ENCODE measurements at places on chromosomes 4 and X.
A peak's percentile ranks its signal among the peaks of the same experiment; 100 is the strongest.

DNA sequence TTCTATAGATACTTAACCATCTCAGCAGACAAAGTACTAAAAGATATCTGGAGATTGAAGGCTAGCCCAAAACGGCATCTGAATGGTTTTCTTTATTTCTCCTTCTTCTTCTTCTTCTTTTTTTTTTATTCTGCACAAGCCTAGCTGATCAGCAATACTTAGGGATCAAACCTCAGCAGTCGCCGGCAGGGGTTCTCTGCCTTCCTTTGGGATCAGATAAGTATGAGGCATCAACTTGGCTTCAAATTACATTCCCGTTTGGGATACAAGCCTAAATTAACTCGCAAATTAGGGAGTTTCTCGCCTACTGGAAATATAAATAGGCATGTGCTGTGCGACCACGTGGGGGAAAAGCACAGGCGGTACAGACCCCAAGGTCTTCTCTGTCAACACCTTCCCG lies 730 bp downstream of the CT55 start:
- DNase-seq, result no peak

GRCh38 chr4:7256984-7257810 lies 64.9 kb downstream of the SORCS2 start:
- no peak for DNase-seq

GRCh38 chrX:46268412-46268811 lies 276.8 kb downstream of the ZNF674 start:
- no peak for DNase-seq

DNA sequence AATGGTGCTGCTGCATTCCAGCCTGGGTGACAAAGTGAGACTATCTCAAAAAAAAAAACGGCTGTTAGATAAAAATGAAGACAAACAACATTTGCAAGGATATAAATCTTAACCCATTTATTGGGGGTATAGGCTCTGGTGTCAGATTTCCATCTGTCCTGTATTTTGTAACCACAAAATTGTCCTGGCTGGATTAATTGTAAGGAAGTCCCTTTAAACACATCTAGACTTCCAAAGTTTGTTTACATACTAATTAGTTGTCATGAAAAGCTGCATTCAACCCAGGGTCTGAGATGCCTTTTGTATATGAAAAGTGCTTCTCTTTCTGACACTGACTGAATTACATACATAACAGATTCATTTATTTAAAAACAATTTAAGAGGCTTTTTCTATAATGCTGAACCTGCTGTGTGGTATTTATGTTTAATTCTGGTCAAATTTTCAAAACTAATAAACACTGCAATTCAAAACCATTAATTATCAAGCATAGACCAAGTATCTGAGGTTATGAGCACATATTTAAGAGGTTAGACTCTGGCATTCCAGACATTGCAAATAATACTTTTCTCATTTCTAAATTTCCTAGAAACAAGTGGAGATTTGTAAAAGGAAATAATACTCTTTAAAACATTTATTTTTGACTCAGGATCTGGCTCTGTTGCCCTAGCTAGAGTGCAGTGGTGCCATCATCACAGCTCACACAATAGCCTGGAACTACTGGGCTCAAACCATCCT lies 17.5 kb upstream of the UGDH start:
- no peak for DNase-seq

DNA sequence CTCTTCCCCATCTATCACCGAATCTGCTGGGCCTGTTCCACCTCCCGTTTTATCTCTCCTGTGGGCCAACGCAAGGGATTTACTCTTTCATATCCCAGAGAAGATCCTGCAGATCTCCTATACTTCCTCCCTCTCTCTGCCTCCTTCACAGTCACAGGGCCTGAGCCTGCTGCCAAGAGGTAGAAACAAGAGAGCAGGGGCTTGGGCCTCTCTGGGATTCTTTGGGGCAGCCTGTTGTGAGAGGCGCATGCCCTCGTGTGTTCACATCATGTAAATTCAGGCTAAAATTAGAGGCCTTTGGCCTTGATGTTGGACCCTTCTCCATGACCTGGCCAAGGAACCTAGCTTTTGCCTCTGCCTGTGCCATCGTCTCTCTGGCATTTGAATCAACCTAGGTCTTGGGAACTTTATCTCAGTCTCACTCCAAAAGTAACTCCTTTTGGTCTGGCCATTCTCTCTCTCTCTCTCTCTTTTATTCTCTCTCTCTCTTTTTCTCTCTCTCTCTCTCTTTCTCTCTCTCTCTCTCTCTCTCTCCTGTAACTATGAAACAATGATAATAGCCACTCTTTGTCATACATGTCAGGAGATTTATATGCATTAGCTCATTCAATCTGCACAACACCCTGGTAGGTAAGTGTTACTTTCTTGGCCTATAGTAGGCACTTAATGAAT lies 20.0 kb upstream of the EFNB1 start:
- no peak for DNase-seq

DNA sequence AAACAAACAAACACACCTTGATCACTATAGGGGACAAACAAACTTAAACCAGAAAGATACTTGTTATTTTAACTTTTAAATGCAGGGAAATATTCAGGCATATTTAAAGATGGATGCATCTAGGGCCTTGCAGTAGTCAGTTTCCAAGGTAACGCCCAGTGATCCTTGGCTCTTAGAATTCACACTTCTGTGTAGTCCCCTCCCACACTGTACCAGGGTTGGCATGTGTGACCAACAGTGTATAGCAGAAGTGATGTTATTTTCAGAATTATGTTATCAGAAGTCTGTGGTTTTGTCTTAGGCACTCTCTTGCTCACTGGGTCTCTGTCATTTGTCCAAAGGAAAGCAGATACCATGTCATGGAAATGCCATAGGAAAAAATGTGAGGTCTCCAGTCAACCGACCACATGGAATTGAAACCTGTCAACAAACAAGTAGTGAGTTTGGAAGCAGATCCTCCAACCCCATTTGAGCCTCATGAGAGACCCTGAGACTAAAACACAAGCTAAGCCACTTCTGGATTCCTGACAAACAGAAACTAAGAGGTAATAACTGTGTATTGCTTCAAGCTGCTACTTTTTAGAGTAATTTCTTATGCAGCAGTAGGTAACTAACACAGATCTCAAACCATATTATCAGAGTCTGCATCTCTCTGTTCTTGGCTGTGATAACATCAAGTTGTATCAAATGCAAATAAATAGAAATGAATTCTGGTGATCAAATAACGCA lies 670.3 kb downstream of the KCTD8 start:
- no peak for DNase-seq

DNA sequence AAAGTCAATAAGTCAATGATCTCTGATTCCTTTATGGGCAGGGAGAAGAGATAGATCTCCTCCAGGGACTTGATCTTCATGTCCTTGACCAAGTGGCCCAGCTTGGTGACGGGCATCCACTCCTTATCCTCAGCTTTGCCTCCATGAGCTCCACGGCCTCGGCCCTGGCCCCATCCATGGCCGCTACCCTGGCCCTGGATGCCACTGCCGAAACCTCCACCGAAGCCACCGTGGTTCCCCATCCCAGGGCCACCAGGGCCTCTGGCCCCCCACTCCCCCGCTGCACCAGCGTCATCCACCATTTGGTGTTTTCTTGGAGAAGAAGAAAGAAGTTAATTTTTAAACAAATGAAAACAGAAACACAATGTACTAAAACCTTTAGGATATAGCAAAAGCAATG lies 518.1 kb downstream of the GRXCR1 start:
- no peak for DNase-seq

- DNase-seq, result no peak
Measured at GRCh38 chrX:67568769-67569168, 24.9 kb downstream of the AR start.

GRCh38 chr4:17030543-17030942 lies 132.1 kb upstream of the LDB2 start:
- peak; percentile 29 for DNase-seq

DNA sequence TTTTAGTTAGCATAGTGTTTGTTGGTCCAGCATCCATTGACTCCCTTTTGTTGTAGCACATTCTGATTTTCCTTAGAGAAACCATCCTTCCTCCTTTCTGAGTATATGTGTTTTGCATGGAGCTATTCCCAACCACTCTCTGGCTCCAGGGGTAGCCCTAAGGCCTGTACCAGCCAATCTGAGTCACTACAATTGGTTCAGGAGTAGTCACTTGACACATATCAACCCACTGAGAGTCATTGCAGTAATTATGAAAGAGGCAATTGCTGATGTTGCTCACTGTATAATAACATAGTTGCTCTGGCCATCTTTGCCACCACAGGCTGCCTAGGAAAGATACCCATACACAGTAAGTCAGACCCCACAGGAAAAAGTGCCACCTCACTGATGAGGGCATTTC lies 71.2 kb upstream of the GRID2 start:
- DNase-seq, result no peak

DNA sequence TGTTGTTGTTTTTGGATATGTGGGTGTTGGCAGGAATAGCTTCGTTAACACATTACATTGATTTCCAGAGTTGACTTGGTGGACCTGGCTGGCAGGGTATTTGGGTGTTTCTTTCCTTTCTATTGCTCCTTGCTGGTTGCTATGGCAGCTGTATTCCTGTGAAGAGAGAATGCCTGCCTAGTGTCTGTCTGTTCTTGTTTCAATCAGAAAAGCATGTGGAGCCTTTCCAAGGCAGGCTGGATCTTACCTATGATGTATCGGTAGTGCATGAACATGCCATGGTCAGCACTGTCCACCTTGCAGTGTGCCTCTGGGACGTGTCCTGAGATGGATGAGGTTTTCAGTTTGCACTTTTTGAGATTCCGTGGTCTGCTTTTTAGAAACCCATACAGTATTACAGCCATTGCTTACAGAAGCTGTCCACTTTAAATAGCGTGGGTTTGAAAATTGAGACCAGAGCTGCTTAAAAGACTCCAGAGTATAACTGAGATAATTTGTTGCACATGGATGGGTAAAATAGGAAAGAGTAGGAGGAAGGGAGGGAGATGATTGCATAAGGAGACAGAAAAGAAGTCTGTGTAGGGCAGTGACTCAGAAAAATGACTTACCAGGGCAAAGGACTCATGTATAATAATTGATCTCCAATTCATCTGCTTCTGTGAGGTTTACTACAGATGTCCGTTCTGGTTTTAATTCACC lies 20.0 kb upstream of the AADAT start:
- no peak for DNase-seq

- no peak for DNase-seq
Measured at GRCh38 chrX:72532366-72532765, 40.3 kb downstream of the HDAC8 start.

DNA sequence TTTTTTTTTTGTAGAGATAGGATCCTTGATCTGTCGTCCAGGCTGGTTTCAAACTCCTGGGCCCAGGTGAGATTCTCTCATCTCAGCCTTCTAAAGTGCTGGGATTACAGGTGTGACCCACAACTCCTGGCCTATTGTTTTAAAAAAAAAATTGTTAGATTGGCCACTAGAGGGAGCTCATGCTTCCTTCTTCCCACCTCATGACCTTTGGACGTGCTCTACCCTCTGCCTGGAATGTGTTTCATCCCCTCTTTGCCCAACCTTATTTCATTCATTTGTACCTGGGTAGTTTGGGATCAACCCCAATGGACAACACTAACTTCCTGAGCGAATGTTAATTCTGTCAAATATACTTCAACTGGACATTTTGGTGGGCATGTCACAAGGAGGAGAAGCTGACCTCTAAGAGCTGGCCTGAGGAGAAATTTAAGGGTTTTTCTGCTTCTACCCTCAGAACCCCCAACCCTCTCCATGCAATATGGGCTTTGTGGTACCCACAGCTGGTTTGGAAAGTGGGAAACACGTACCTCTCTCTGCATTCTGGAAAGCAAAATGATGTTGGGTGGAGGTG lies 6.4 kb downstream of the PPEF2 start:
- DNase-seq, result no peak

- DNase-seq, result no peak
Measured at GRCh38 chrX:39163581-39164126, 362.4 kb downstream of the MID1IP1 start.

DNA sequence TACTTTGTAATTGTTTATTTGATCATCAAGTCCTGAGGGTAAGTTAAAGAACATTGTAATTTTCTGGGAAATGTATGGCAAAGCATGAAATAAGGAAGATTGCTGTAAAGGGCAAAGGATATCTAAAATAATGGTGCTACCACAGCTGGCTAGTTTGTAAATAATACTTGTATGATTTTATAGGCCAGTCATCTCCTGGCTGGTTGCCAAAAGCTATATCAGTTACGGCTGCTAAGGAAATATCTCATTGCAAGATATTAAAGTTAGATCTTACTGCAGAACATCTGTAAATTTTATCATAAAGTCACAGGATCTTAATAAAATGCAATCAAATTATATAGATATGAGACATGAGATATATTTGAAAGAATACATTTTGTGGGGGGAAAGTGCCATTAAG lies 150.8 kb upstream of the CXCL13 start:
- DNase-seq, result no peak

DNA sequence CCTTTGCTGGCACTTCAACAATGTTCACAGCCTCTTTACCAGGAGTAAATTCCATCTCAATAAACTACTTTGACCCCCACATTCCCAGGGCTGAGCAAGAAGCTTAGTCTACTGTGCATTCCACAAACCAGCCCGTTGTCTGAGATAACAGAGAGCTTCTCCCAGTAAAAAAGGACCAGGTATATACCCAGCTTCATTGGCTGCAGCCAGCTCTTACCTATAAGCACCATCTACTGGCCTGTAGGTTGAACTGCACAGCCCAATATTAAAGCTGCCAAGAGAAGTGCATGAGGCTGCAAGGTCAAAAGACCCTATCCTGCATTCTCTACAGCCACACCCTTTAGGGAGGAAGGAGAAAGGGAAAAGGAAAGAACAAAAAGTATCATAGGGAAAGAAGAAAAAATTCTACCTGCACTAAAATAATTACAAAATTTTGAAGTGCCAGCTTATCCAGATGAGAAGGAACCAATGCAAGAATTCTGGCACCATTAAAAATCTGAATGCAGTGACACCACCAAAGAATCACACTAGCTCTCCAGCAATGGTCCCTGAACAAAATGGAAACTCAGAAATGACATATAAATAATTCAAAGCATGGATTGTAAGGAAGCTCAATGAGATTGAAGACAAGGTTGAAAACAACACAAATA lies 45.7 kb upstream of the INTU start:
- no peak for DNase-seq
